ENCODE measurements at places on chromosomes 12 and 14.

GRCh38 chr14:65101631-65102440 lies 481 bp downstream of the MAX start:
- DNase-seq = peak; percentile 67

DNA sequence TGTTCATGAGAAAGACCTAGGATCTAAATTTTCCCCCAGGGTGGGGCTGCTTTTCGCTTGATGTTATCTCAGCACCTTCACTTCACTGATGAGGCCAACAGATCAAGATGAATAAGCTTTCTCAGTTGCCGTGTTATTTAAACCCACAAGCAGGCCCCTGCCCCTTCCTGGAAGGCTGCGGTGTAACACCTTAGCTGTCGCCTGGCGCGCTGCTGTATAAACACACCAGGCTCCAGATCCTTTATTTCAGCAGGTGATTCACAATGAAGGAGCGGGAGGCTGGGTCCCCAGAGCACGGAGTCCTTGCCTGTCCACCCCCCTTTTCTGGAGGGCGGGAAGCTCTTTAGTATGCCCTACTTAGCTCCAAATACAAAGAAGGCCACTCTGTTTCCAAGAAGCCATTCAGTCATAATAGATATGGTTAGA lies 515.4 kb downstream of the FUT8 start:
- peak; percentile 95 for DNase-seq

DNA sequence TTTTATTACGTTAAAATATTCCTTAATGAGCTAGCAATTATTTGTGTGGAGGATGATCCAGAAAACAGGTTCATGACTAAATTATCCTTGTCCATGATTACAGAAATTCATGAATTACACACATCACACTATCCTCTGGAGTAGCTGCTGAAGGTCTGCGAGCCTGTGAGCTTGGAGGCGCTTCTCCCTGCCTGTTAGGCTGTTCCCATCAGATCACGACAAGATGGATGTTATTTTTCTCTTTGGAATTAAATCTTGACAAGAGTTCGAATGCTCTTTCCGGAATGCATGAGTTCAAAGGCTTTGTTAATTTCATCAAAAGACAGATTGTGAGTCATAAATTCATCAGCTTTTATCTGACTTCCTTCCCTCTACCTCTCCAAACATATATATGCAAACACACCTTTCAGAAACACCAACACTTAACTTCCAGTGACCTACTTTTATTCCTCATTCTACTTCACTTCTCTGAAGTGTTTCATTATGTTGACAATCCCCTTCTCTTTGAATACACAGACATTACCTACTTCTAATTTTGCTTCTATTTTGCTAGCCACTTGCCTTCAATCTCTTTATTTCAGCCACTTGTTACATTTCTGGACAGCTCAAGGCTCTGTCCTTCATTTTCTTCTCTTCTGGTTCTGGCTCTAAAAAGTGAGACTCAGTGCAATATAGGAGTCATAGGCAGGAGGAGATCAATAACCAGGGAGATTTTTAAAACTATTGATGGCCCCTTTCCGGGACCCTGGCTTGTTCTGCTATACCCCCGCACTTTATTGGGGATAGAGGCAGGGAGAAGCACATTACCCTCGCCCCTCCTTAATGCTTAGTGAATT lies 274.6 kb downstream of the BTG1 start:
- DNase-seq = no peak

GRCh38 chr12:14825256-14825655 lies 11.3 kb upstream of the SMCO3 start:
- no peak for DNase-seq

- no peak for DNase-seq
Observed at GRCh38 chr12:79406993-79407392, 283.8 kb downstream of the PAWR start.

DNA sequence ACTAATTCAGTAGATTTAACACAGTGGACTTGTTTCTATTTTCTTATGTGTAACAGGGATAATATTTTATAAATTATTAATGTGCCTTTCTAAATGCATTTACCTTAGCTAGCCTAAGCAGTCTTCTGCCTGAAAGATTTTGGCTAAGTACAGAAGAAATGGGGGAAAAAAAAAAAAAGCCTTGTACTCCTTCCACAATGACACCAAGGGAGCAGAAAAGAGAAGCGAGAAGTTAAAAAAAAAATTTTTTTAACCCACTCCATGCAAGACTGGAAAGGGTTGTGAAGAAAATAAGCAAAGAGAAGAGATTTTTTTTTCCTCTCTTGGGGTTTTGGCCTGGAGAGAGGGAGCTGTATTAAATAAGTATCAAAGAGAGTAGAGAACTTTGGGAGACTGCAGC lies 28.7 kb downstream of the NELL2 start:
- no peak for DNase-seq

Data from activated CD8-positive, alpha-beta memory T cell treated with anti-CD3 and anti-CD28 coated beads, Interleukin-2, amount 10 ng/mL, durations not matched to agents 7 days and 5 days (primary cell).